ENCODE measurements at places on chromosomes 12 and 14.

DNA sequence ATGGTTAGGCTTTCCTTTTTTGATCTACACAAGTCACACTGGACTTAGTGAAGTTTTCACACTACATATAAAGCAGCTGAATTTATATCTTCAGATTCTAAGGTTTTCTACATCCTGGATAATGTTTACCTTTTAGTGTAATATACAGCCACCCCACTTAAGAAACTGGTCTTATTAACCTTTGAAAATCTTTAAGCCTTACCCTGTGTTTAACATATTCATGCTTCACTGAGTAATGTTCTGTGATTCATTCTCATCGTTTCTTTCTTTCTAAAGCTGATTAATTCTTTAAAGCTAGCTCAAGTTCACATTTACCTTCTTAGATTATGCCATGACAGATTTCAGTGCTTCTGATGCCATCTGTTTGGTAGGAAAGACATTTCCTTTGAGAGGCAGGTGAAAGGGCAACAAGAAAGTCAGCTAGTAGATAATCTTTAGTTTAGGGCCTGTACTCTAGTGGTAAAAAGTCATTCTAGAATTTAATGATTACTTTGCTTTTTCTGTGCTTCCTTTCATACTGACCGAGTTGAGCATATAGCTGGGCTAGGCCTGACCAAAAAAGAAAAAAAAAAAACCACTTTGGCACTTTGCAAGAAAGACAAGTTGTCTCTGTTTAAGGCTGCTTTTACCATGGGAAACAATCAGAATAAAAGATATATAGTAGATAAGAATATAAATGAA lies 690.9 kb upstream of the FBXO33 start:
- no peak for DNase-seq

DNA sequence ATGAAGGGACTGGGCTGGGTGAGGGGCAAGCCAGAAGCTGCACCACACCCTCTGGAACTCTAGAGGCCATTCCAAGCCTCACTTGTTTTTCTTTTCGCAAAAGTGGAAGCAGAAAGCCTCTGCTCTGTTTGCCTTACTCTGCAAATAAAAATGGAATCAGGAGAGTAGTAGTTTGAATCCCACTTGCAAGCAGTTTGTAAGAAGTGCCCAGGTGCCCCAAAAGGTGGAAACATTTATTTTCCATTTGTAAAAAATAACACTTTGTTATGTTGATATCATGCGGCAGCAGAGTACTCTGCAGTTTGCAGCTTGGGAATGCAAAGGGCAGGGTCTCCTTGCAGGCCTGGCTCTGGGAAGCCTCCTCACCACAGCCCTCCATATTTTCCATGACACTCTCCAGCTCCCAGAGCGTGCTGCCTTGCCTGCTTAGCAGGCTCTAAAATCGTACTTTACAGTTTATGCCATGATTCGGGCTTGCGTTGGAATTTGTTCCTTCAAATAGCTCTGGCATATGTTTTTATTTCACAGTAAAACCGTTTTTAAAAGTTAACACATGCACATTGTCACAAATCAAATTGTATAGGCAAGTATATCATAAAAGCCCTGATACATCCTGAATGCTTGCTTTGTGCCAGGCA lies 20.0 kb downstream of the TUNAR start:
- DNase-seq = no peak

- DNase-seq = no peak
Observed at GRCh38 chr12:33440477-33440876, 858 bp upstream of the SYT10 start.

DNA sequence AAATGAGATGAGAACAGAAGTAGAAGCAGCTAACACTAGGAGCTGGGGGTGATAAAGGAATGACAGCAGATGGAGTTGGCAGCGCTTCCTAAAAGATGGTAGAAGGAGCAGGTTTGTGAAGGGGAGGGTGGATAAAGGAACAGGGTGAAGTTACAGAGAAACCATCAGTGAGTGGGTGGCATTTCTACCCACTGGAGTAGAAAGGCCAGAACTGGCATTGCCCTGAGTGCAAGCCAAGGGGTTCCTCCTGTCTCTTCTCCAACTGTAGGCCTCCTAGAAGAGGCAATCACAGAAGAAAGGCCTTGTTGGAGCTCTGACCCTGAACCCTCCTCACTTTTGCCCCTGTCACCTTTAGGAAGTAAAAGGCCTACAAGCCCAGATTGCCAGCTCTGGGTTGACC lies 2.2 kb downstream of the KRT18 start:
- no peak for DNase-seq

- DNase-seq = no peak
Observed at GRCh38 chr12:50127546-50127945, 15.5 kb downstream of the COX14 start.

- peak; percentile 80 for DNase-seq
Observed at GRCh38 chr12:22658214-22658613, 33.2 kb downstream of the ETNK1 start.

GRCh38 chr12:120584343-120585149 lies 3.3 kb upstream of the POP5 start:
- DNase-seq = peak; percentile 14

- DNase-seq = no peak
Observed at GRCh38 chr12:15963271-15963670, 52.1 kb downstream of the DERA start.

DNA sequence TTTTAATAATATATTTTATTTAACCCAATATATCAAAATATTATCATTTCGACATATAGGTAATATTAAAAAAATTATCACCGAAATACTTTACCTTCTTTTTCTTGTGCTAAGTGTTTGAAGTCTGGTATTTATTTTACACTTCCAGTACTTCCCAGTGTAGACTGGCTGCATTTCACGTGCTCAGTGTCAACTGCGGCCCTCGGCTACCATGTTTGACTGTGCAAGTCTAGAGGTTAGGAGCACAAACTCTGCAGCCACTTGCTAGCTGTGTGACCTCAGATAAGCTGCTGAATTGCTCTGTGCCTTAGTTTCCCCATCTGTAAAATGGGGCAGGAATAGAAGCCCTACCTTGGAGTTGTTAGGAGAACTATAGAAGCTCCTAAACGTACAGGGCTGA lies 42.3 kb upstream of the ESRRB start:
- no peak for DNase-seq

DNA sequence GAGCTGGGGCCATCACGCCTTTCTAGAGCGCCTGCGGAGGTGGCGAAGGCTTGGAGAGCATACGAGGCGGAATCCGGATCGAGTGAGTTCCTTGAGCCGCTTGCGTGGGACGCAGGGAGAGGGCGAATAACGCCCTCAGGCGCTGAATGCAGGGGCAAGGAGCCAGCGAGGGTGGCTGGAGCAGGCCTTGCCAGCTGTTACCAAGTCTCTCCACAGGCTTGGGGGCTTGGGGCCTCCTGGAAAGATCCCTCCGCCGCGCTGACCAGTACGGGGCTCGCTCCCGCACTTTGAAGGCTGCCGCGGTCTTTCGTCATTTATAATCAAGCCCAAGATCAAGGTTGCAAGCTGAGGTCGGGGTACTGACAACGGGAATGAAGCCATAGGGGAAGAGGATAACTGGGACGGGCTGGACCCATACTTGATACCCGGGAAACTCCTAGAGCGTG lies 1.2 kb downstream of the FLRT2 start:
- DNase-seq = peak; percentile 83

GRCh38 chr14:104678901-104679705 lies 10.3 kb upstream of the INF2 start:
- DNase-seq = no peak

DNA sequence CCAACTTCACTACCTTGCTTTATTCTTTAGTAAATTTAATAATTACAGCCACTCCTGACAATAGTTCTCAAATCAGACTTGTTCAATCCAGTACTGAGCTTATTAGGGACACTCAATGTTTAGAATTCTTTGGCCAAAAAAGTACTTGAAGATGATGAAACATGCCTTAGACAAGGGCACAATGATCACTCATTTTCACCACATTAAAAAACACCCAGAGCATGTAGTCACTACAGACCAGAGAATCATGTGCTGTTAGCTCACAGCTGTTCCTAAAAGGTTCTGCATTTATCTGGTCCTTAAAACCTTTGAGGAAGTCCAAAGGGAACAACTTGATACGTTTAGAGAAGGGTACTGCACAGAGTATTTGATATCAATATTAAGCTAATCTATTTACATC lies 98.7 kb downstream of the INSM2 start:
- DNase-seq = peak; percentile 12

DNA sequence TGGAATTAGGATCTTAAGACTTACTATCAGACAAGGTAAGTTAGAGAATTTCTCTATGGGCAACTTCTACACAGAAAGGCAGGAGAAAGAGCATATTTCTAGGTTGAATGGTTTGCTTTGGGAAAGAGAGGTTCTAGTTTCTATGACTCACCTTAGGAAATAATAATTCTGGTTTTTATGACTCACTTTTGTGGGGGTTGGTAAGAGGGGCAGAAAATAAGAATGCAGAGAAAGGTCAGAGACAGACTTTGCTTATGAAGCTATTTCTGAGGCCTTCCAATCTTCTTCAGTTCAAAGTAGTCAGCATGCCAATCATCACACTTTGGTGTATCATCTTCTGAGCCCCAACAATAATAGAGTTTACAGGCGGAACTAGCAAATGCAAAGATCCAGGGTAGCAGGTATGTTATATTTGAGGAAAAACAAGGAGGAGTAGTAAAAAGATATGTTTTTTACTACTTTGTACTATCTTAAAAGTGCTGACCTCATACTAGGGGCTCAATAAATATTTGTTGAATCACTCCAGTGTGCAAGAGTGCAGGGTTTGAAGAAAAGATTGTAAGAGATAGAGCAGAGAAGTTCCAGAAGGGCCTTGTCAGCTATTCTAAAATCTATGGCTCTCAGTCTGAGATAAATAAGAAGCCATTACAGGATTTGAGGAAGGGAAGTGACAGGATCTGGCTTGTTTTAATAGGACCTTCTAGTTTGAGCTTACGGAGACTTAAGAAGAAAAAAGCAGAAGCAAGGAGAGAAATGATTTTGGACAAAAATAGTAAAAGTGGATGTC lies 56.7 kb upstream of the LRFN5 start:
- peak; percentile 75 for DNase-seq
